Naive B cell (primary cell): ENCODE measurements at places on chromosomes 6 and 20.

GRCh38 chr6:141451511-141452353 is 681.0 kb upstream of the GJE1 start:
- DNase-seq, result no peak

DNA sequence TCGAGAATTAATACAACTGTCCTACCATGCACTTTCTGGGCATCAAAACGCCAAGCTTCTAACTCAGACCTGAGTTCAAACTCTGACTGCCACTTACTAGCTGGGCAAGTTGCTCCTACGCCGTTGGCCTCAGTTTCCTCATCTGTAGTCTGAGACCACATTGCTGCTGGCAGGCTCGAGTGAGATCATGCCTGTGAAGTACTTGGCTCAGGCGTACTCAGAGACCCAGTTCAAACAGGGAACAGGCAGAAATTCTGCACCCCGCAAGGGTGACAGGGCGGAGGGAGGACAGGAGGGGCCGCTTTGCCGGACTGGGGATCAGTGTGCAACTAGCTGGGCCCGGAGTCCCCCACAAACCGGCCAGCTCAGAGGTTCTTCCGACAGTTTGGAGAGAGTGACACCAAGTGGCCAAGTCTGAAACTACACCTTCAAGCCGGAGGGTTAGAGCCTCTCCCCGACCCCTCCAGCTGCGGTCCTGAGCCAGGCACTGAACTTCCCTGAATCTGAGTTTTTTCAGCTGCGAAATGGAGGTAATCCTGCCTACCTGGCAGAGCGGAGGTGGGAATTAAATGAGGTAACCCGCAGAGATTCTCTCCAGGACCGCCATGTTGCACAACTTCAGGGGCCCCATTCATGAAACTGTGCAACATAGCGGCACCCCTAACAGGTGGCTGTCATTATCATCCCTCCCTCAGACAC is 46.0 kb upstream of the PTPN1 start:
- DNase-seq, result peak; percentile 54

- DNase-seq, result no peak
Measured at GRCh38 chr6:7047128-7047527, 60.6 kb upstream of the RREB1 start.

GRCh38 chr20:46364670-46365486 is 41.5 kb downstream of the ELMO2 start:
- DNase-seq, result no peak

DNA sequence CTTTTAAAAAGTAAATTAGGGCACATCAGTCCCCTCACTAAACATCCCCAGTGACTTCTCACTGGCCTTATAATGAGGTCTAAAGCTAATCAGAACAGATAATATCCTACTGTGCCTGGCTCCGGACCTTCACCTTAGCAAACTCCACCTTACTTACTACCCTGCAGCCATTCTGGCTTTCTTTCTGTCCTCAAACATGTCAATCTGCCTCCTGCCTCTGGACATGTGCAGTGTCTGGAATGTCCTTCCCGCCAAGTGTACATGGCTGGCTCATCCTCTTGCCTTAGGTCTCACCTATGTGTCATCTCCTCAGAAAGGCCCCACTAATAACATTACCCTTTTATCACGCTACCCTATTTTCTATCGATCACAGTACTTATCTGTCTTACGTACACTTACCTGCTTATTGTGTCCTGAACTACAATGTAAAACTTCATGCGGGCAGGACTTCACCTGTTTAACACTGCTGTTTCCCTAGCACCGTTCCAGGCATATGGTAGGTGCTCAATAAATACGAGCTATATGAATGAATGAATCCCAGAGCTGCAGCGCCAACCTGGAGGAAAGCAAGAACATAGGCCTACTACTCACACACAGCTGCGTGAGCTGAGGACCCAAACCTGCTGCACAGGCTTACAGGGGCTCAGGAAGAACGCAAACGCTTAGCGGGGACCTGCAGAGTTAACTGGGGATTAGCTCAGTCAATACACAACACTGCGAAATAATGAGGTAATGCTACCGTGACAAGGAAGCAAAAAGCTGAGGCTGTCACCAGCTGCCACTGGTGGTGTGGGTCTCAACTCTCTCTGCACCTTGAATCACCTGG is 991 bp downstream of the UQCC2 start:
- DNase-seq, result no peak

DNA sequence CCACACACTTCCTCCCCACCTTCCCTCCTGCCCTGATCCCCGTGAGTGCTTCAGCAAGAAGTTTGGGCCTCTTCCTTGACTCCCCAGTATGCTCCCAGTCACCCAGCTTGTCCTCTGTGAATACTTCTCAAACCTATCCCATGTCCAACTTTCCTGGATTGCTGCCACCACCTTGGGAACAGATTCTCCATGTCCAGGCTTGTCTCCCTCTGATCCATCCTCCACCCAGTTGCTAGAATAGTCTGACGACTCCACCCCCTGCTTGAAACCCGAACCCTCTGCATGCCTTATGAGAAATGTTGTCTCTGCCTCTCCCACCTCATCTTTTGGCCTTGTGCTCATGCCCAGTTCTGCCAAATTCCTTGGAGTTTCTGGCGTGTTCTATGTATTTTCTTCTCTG is 108.0 kb downstream of the PPP1R14C start:
- no peak for DNase-seq

- DNase-seq, result no peak
Measured at GRCh38 chr6:35136185-35136584, 5.0 kb downstream of the TCP11 start.

DNA sequence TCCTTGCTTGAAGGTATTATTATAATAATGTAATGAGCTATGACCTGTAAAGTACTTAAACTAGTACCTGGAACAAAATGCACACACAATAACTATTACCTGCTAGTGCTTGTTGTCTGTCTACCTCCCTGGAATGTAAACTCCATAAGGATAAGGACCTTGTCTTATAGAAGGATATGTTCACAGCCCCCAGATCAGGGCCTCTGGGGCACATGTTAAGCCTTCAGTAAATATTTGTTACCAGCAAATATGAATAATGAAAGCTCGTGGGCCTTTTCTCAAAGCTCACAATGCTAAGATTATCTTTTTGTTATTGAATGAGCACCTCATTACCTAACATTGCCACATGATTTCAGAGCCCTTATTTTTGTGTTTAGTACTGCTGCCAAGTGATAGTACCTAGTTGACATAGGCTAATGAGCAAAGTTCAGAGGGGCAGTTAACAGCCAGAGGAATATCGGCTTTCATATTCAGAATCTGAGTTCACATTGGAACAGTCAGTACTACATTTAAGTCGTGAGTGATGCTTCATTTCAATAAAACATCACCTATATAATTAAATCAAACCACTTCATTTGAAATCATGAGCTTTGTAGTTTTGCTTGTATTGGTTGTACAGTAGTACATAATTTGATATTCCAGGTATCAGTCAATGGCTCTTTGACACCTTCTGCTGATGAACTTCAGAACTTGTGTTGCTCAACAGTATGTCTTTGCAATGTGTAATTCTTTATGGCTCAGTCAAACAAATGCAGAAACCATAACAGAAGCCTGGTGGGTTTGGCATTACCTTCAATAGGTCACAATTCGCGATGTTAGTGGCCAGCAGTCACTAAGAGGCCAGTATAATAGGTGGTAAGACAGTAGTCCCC is 11.8 kb upstream of the SMLR1 start:
- no peak for DNase-seq

DNA sequence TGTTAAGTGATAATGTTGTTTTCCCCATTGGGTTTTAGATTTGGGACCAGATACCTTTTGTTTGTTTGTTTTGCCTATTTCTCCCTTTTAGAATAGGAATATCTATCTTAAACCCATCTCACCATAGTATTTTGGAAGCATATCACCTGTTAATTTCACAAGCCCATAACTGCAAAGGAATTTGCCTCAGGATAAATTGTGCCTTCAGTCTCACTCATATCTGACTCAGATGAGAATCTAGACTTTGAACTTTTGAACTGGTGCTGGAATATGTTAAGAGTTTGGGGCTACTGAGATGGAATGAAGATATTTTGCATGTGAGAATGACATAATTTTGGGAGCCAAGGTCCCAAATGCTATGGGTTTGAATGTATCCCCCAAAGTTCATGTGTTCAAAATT is 607.4 kb downstream of the HACE1 start:
- DNase-seq, result no peak

GRCh38 chr6:77425671-77426070 is 37.6 kb downstream of the HTR1B start:
- DNase-seq, result no peak

GRCh38 chr6:157896932-157897331 is 73.9 kb downstream of the SNX9 start:
- DNase-seq, result no peak

GRCh38 chr6:143939364-143939763 is 68.7 kb downstream of the PLAGL1 start:
- no peak for DNase-seq
